ENCODE measurements at places on chromosomes 7 and 10. TPM values are rescaled to one million over a fixed set of nuclear protein-coding genes. Genes with fewer than 3 reads are reported as not detected.

ZNF467 gene
- total RNA-seq, result 21.5 TPM

COL17A1 gene
- not detected for total RNA-seq

TBXAS1 gene
- 48.2 TPM for total RNA-seq

PON1 gene
- total RNA-seq, result not detected

RGS10 gene
- total RNA-seq, result 15.8 TPM

FKBP6 gene
- not detected for total RNA-seq

PTPRN2 gene
- total RNA-seq, result 4.0 TPM

MNX1 gene
- 0.17 TPM for total RNA-seq

FAM25C gene
- not detected for total RNA-seq

NAT16 gene
- total RNA-seq, result not detected

FRMPD2 gene
- total RNA-seq, result not detected

BRAT1 gene
- 19.2 TPM for total RNA-seq

ASB10 gene
- not detected for total RNA-seq

CPA2 gene
- total RNA-seq, result not detected

GIMAP5 gene
- 31.1 TPM for total RNA-seq

ZNF33A gene
- 29.1 TPM for total RNA-seq

EIF5AL1 gene
- total RNA-seq, result 0.19 TPM

TSPAN15 gene
- 60.6 TPM for total RNA-seq

CHAT gene
- not detected for total RNA-seq

BMPER gene
- total RNA-seq, result 3.8 TPM

SPDYE3 gene
- not detected for total RNA-seq

SVOPL gene
- total RNA-seq, result not detected

DRGX gene
- total RNA-seq, result not detected

ZSCAN21 gene
- 10.5 TPM for total RNA-seq

LCOR gene
- total RNA-seq, result 40.3 TPM

SLC16A12 gene
- total RNA-seq, result 3.7 TPM

LZTS2 gene
- 27.4 TPM for total RNA-seq

RBP3 gene
- not detected for total RNA-seq

CALCR gene
- total RNA-seq, result 1.1 TPM

CUBN gene
- total RNA-seq, result 3.6 TPM

AIFM2 gene
- 48.8 TPM for total RNA-seq

TAS2R4 gene
- total RNA-seq, result 1.5 TPM

ELN gene
- total RNA-seq, result 137 TPM

ZNF394 gene
- 42.2 TPM for total RNA-seq

PDE6C gene
- total RNA-seq, result not detected

PGAM2 gene
- not detected for total RNA-seq

CHCHD3 gene
- total RNA-seq, result 61.5 TPM

RBM20 gene
- 0.88 TPM for total RNA-seq

PRXL2A gene
- total RNA-seq, result 454 TPM

ATRNL1 gene
- total RNA-seq, result 0.44 TPM

VPS37D gene
- total RNA-seq, result 2.6 TPM

GPR141 gene
- total RNA-seq, result 1.2 TPM

FAM25G gene
- total RNA-seq, result not detected

FGFR2 gene
- total RNA-seq, result 22.2 TPM

SPDYE6 gene
- total RNA-seq, result not detected

ANKRD61 gene
- not detected for total RNA-seq

DENND2A gene
- total RNA-seq, result 6.8 TPM

KDM7A gene
- 39.8 TPM for total RNA-seq

Data from subcutaneous adipose tissue (tissue), 4 donors.